NCI-H187 (cell line): ENCODE measurements at places on chromosomes 2 and 18.

DNA sequence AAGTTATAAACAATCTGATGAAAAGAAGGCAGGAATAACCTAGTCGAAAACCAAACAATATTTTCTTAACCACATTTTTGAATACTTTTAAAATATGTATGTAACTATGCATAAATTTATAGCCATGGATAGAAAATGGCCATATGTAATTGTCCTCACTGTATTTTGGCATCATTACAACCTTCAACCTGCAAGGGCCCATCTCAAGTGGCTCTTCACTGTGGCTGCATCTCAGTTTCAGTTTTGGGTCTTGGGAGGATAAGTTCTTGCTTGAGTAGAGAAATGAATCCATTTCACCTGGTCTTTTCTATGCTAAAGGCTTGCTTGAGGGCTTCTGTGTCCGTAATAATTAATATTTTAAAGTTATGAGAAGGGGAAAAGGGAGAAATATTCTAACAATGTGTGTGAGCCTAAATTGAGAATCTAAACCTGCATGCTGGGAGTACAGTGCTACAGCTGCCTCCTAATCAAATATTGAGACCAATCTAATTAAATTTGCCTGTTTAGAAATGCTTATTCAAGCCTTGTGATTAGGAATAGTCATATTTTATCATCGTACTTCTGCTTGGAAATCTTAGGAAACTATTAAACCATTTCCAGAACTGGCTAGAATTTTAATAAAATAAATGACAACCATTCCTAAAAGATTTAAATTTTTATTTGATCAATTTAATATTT, 92.5 kb downstream of the EML4 start:
- peak; percentile 3 for DNase-seq

DNA sequence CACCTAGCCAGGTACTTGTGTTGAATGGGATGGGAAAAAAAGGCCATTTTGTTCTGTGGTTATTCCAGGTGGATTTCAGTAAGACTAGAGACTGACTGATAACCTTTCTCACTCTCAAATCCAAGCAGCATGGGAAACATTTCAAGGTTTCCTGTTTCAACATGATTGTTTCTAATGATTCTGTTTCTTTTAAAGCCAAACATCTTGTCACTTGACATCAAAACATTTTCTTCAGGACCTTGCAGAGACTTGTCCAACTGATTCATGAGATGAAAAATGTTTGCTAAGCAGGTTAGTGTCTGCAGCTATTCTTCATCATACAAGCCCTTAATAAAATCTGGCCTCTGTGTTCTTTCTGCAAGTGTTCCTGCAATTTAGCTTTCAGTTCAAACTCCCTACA, 456.5 kb upstream of the CWC22 start:
- DNase-seq, result no peak

- no peak for DNase-seq
These were observed 23.4 kb downstream of the MBOAT2 start for GRCh38 chr2:8980096-8980495.

GRCh38 chr2:133660510-133660909, 92.2 kb upstream of the NCKAP5 start:
- DNase-seq, result no peak

GRCh38 chr18:4813708-4814107, 358.6 kb upstream of the DLGAP1 start:
- DNase-seq, result no peak

DNA sequence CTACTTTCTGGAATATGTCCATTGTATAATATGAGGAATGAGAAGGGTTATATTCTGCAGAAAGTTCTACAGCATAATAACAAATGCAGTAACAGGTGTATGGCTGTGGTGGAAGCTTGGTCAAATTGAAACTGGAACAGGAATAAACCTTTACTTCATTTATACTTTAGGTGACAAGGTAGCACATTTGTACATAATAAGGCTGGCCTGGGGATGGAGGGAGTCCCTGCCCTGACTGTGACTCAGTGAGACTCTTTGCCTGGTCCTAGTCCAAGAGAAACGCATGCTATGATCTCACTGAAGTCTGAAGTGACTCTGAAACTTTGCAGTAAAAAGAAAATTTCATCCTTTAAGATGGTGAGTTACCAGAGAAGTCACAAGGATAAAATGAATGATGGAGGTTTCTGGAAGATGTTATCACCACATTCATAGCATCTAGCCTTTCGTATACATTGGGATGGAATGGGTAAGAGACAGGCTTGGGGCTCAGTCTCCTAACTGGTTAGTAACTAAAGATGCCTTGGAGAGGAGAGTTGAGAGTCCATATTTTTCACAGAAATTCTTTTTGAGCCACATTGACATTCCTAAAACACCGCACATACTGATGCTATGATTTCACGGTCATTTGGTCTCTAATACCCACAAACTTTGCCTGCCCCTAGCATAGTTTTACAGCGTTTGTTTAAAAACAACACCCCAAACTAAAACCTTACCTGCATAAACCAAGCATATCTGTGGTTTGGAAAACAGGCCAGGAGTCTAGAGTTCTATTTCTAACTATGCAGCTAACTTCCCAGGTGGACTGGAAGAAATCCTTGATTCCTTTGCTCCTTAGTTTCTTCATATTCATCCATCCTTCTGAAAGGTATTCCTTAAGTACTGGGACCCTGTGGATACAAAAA, 42.4 kb upstream of the NABP1 start:
- no peak for DNase-seq

GRCh38 chr18:46759890-46760289, 3.0 kb upstream of the ST8SIA5 start:
- DNase-seq, result no peak

DNA sequence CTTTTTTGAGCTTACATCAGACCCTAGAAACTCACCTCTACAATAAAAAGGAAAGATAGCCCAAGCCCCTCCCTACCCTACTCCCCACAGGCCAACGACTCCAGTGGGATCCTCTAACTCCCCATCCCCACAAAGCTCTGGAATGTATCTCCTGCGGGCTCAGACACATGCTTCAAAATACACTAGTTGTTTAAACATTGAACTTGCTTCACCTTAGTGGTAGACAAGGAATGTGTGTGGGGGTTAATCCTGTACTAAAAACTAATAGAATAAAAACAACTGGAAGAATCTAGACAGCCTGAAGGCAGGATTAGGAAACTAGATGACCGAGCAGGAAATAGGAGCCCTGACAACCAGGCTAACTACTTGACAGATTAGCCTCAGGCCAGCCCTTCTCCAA, 211.5 kb downstream of the SUCLG1 start:
- no peak for DNase-seq

DNA sequence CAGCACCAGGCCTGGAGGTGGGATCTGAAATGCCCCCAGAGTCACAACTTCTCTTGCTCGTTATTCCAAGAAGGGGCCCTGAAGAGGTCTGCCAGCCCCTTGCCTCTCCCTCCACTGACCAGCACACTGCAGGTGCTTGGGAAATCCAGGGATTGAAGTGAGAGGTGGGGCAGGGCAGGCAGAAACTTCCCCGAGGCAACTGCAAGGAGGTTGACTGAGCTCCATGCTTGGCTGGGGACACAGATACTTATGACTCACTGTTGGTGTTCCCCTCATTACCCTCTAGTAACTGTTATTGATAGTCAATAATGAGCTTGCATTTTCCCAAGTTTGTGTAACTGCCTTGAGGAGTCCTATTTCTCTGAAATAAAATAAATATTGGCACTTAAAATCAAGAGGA, 47.5 kb downstream of the MARCO start:
- no peak for DNase-seq

GRCh38 chr2:159232456-159233170, 53.9 kb downstream of the WDSUB1 start:
- DNase-seq, result no peak

- no peak for DNase-seq
These were observed 2.4 kb downstream of the EPAS1 start for GRCh38 chr2:46299365-46300263.

- DNase-seq, result no peak
These were observed 21.1 kb upstream of the EMILIN2 start for GRCh38 chr18:2825613-2826175.
